Stimulated activated CD4-positive, alpha-beta T cell treated with anti-CD3 and anti-CD28 coated beads, Interleukin-15, amount 100 ng/mL, for 48 hours (primary cell): ENCODE measurements at places on chromosomes 3 and 15.

DNA sequence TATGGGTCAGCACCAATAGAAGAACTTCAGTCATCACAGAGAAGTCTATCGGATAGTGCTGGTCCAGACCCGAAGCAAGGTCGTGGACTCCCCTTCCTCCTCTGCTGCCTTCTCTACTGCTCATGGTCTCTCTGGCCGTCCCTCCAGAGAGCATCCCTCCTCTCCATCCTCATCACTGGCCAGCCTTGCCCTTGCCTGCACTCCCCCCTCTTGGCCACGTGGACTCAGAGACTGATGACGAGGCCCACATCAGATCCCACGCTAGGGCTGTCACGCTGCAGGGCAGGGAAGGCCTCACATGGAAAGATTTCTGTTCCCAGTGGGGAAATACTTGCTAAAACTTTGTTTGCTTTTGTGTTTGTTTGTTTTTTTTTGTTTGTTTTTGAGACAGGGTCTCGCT lies 35.3 kb downstream of the IGDCC3 start:
- no peak for DNase-seq

GRCh38 chr15:100125401-100126191 lies 216.2 kb downstream of the ADAMTS17 start:
- DNase-seq = no peak

DNA sequence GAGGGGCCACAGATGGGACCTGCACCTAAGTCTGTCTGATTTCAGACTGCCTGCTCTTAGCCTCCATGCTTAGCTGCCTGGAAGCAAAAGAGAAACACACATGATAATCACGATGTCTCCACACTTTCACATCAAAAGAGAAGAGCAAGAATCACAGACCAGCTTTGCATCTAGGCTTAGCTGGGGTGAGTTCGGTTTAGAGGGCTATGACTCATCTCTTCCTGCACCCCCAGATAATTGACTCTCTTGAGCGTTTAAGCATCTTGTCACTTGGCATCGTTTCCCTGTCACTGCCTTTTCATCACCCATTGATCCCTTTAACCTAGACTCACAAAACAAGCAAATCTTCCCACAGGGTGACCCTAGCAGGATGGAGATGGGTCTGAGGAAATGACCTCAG lies 124.0 kb downstream of the NTRK3 start:
- no peak for DNase-seq

DNA sequence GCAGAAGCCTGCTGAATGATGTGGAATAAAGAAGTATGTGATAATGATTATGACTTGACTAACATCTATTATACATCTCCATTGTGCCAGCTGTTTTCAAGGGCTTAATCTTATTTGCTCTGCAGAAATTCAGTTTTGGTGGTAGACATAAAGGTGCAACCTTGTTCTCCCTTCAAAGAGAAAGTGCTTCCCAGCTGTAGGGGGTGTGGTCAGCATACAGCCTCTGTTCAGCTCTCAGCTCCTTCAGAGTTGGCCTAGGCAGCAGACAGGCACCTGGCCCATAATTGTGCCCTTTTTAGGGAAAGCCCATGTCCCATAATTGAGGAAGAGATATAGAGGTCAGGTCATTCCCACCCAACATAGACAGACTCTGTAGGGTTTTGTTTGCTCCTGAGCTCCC lies 104.3 kb upstream of the EOMES start:
- no peak for DNase-seq

GRCh38 chr15:97961067-97961954 lies 808 bp downstream of the ARRDC4 start:
- no peak for DNase-seq

- no peak for DNase-seq
These were observed 8.4 kb downstream of the DUOX2 start for GRCh38 chr15:45105586-45105985.

DNA sequence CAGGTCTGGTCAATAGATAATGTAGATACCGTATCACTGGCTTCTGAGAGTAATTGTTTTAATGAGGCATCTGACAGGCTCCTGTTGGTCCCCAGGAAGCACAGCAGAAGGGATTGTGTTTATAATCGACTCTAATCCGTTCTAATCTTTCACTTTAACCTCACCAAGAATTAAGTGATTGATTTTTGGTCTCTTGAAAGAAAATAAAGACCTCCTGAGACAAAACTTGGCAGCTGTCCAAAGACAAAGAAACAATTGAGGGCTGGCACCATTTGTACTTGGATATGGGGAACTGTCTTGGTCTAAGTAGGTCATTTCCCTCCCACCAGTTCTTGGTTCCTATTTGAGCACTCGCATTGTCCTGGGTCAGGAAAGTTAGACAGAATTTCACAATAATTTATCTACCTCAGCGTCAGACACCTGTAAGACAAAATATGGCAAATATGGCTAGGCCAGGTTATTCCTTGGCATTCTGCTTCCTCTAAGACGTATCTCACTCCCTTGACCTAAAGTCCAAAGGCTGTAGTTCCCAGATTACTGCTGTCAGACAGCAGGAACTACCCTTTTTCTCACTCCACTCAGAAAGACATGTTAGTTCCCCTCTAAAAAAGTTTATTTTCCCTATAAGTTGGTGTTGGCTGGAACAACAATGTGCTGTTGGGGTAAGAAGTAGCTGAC lies 22.7 kb upstream of the CD96 start:
- DNase-seq = no peak

GRCh38 chr15:94287794-94288246 lies 56.5 kb downstream of the MCTP2 start:
- DNase-seq = peak; percentile 20

GRCh38 chr15:94478763-94479162 lies 247.4 kb downstream of the MCTP2 start:
- no peak for DNase-seq

GRCh38 chr15:66706225-66706732 lies 4.2 kb downstream of the SMAD6 start:
- DNase-seq = no peak

DNA sequence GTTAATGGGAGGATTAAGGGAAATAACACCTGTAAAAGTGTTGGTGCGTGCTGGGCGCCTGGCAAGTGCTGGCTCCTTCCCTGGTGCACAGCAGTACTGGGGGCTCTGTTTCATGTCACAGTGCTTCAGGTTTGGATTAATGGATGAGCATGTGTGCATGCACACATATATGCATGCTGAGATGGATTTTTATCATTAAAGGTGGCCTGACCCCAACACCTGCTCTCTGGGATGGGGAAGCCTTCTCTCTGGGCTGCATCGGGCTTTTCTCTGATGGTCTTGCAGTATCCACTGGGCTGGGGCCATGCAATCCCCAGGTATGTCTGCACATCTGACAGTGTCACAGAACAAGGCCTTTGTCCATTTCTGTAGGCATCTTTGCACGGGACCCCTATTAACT lies 127.5 kb upstream of the PLXNA1 start:
- no peak for DNase-seq

DNA sequence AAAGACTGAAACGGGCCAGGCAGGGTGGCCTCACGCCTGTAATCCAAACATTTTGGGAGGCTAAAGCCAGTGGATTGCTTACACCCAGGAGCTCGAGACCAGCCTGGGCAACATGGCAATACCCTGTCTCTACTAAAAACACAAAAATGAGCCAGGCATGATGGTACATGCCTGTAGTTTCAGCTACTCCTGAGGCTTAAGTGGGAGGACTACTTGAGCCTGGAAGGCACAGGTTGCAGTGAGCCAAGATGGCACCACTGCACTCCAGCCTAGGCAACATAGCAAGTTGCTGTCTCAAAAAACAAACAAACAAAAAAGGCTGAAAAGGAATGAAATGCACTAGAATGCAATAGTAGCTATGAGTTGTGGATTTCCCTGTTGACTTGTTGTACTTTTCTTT lies 94.7 kb downstream of the STAG1 start:
- no peak for DNase-seq

DNA sequence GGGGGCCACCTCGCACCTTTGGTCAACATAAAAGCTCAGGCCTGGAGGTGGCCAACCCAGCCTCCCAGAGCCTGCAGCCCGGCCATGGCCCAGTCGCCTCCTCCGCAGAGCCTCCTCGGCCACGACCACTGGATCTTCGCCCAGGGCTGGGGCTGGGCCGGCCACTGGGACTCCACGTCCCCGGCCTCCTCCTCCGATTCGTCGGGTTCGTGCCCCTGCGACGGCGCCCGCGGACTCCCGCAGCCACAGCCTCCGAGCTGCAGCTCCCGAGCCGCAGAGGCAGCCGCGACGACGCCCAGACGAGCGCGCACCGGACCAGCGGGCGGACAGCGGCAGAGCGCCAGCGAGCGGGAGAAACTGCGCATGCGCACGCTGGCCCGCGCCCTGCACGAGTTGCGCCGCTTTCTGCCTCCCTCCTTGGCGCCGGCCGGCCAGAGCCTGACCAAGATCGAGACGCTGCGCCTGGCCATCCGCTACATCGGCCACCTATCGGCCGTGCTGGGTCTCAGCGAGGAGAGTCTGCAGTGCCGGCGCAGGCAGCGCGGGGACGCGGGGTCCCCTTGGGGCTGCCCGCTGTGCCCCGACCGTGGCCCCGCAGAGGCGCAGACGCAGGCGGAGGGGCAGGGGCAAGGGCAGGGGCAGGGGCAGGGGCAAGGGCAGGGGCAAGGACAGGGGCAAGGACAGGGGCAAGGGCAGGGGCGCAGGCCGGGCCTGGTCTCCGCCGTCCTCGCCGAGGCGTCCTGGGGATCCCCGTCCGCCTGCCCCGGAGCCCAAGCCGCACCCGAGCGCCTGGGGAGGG lies at the start of gene MESP2:
Gene MESP2 (plus strand): TSS at position 59 of the 799 bp plus-strand sequence. CDS start 26 bp downstream, at position 85.
- peak; percentile 11 for DNase-seq

DNA sequence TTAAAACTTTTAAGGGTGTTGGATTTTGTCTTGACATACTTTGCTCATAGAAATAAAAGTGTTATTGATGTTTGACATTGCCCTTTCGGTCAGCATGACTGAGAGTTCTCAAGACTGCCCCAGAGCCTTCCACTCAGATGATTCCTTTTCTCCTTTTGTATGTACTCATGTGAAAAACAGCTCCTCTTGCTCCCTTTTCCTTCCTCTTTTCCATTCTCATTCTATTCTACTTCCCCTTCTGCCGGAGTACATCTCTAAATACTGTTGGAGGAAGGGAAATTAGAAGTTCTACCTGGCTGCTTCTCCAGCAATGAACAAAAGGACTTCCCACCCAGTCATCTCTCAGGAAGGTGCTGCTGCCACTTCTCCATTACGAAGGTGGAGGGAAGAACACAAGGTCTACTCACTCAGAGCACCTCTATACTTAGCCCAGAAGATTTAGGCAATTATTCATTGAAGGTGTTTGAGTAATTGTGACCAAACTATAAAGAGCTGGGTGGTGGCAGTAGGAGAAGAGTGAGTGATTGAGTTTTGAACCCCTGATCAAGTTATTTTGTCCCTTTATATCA lies 163.8 kb upstream of the MBNL1 start:
- no peak for DNase-seq

- DNase-seq = no peak
These were observed 798.8 kb downstream of the OTOL1 start for GRCh38 chr3:162295323-162295983.

GRCh38 chr15:89175617-89176191 lies 45.7 kb downstream of the RLBP1 start:
- no peak for DNase-seq
